ELF-1 (cell line): ENCODE measurements at places on chromosomes 2 and 18.

GRCh38 chr2:142165790-142166189 lies 35.0 kb upstream of the LRP1B start:
- peak; percentile 32 for DNase-seq

- peak; percentile 14 for DNase-seq
Observed at GRCh38 chr2:149559341-149560068, 28.1 kb downstream of the MMADHC start.

DNA sequence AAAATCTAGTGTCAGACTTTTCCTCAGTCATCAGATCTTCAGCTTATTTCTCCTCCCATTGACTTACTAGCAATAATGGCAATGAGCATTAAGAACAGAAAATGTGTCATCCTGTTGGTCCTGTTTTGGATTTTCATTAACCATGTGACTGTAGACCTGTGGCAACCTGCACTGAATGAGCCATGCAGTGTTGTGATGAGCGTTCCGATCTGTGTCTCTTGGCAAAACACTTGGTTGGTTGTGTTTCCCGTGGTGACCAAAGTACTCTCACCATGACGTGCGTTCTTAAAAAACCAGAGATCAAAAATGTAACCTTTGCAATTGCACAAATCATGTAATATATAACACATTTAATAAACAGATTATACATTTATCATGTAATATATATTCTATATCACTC lies 138.6 kb downstream of the MAP3K20 start:
- no peak for DNase-seq

GRCh38 chr18:9575558-9575957 lies 38.8 kb downstream of the PPP4R1 start:
- peak; percentile 27 for DNase-seq

DNA sequence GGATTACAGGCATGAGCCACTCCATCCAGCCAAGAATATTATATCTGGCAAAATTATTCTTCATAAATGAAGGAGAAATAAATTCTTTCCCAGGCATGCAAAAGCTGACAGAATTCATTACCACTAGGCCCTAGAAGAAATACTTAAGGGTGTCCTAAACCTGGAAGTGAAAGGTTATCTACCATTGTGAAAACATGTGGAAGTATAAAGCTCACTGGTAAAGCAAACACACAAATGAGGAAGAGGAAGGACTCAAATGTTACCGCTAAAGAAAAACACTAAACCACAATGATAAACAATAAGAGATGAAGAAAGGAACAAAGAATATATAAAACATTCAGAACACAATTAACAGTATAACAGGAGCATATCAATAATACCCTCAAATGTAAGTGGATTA lies 171.8 kb downstream of the CAMKMT start:
- DNase-seq = no peak

DNA sequence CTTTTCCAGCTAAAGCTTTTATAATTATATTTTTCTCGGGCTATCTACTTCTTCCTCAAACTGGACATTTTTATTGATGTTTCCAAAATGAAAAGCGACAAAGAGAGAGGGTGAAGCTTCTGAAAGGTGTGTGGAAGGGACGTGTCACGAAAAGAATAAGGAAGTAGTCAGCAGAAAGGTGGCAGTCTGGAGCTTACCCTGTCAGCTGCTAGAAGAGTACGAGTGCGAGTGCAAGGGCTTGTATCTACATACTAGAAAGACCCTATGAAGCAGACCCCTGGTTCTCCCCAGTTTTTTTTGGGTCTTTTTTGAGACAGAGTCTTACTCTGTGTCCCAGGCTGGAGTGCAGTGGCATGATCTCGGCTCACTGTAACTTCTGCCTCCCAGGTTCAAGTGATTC lies 14.6 kb downstream of the FHL2 start:
- DNase-seq = no peak

DNA sequence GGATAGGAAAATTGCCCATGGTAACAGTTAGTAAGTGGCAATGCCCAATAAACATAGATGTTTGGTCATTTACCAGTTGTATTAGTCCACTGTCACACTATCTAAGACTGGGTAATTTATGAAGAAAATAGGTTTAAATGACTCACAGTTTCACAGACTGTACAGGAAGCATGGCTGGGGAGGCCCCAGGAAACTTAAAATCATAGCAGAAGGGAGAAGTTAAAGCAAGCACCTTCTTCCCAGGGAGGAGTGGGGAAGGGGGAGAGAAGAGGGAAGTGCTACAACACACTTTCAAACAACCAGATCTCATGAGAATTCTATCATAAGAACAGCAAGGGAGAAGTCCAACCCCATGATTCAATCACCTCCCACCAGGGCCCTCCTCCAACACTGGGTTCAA lies 23.4 kb downstream of the NR4A2 start:
- no peak for DNase-seq

- DNase-seq = no peak
Observed at GRCh38 chr2:160934991-160935390, 225.2 kb upstream of the TANK start.

- no peak for DNase-seq
Observed at GRCh38 chr2:77513191-77513590, 9.0 kb downstream of the LRRTM4 start.

DNA sequence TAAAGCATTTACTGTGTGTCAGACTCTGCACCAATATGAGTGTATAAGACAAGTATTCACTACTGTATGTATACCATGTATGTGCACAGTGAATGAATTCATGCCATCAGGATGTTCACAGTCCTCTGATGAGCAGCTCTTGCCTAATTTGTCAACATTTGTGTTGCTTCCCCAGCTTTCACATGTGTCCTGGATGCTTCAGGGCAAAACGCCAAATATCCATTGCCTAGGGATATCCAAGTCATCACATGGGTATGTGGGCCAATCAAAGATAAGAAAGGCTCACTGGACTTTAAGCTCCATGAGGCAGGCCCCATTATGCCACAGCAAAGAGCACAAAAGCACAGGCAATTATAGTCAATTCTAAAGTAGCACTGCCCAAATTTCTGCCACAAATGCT lies 134.2 kb upstream of the CHAC2 start:
- no peak for DNase-seq

- no peak for DNase-seq
Observed at GRCh38 chr18:58118536-58118935, 74.5 kb downstream of the NEDD4L start.

GRCh38 chr2:72276356-72276755 lies 128.7 kb upstream of the CYP26B1 start:
- no peak for DNase-seq
